ENCODE measurements at places on chromosomes 3 and 15.

DNA sequence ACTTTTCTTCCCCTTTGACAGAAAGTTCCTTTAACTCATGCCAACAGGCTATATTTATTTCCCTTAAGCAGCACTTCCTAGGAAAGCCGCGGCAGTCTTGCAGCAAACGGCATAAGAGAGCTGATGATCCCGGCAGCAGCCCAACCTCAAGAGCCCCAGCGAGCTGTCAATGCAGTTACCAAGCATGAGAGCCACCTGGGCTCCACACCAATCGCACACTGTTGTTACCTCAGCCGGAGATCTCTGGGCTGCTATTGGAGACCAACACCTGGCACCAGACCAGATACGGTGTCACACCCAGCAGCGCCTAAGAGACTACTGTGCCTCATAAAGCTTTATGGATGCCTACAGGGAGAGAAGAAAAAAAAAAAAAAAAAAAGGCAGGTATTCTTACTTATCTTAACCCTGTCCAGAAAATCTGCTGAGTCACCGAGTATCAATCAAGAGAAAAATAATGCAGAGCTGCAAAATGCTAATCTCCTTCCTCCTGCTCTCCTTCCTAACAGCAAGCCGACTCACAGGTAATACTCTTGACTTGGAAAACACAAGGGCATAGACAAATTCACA is 11.7 kb downstream of the ABCC5 start:
- peak; percentile 47 for DNase-seq

GRCh38 chr3:134927599-134927998 is 132.5 kb downstream of the EPHB1 start:
- DNase-seq, result no peak

DNA sequence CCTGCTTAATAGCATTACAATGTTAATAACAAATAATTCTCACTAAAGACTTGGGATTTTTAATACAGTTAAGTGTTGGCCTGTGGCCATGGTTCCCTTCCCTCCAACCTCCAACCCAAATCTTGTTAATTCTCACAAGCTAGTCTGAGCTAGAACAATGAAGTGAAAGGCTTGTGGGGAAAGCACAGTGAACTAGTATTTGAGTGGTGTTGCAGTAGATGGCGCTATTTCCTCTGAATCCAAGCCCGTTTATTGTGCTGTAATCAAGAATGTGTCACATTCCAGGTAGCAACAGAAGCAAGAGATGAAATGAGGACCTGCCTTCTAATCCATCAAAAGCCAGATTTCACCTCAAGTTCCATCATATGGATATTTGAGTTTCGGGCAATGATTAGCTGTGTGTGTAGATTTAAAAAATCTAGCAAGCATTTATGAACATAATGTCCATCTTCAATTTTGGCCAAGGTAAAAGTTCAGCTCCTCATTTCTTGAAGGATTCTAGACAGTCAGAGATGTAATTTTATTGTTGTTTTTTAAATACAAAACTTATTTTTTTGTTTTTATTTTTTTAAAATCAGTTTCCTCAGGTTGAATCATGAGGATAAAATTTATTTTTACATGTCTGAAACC is 160.7 kb downstream of the SQOR start:
- DNase-seq, result peak; percentile 58

- no peak for DNase-seq
Observed at GRCh38 chr3:196988241-196989029, 19.8 kb upstream of the PIGZ start.

DNA sequence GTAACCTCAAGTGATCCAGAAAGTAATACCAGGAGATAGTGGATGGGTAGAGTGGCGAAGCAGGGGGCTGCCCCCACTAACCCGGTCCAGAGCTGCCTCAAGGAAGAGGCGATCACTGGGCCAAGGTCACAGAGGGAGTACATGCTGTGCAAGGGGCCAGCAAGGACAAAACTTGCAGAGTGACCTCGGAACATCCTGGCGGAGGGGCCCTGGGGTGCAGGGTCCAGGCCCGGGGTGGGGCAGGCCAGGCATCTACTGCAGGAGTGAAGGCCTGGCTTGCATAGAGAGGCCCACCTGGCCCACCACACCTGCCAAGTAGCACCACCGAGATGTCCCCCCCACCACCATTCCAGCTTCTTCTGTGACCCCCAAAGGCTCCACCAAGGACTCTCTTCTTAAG is 17.6 kb downstream of the IQSEC1 start:
- DNase-seq, result no peak
